ENCODE measurements at places on chromosomes 16 and 17.

DNA sequence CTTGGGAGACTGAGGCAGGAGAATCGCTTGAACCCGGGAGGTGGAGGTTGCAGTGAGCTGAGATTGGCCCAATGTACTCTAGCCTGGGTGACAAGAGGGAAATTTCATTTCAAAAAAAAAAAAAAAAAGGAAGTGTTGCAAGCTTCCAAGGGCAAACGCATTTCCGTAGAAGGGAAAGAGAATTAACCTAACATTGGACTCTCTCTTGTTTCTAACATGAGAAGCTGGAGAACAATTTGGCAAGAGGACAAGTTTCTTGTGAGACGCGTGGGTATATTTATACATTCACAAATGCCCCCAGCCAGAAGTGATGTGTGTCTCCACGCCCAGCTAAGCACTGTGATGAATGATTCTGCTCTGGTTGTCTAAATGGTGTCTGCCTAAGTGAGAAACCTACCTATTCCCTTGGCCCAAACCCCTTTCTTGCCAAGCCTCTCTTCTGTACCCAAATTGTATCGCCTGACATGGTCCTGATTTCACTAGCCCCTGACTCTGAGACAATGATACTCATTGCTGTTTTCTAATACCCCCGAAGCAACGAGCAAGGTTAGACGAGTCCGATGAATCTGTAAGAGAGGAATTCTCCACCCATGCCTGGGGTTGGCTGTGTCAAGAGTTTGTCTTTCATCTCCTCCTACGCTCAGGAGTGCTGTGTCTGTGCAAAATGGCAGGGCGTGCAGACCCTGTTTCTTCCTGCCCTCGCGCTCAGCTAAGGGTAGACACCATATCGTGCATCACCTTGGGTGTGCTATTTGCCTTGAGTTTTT lies 14.2 kb upstream of the ST6GALNAC2 start:
- DNase-seq: no peak

DNA sequence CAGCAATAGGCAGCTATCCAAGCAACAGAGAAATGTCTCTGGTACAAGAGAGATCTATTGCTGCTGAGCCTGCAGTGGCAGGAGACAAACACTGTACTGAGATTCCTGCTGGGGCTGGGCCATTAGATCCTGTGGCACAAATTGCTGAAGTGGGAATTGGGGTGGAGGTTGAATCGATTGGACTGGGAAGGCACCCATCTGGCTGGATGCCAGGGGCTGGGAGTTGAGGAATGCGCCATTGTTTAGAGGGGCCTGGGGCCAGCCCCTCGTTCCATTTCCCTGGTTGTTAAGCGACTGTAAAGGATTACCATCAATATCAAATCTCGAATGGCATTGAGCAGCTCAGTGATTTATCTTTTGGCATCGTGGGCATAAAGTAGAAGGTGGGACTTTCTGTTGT lies 54.1 kb upstream of the ARL4D start:
- DNase-seq: no peak

DNA sequence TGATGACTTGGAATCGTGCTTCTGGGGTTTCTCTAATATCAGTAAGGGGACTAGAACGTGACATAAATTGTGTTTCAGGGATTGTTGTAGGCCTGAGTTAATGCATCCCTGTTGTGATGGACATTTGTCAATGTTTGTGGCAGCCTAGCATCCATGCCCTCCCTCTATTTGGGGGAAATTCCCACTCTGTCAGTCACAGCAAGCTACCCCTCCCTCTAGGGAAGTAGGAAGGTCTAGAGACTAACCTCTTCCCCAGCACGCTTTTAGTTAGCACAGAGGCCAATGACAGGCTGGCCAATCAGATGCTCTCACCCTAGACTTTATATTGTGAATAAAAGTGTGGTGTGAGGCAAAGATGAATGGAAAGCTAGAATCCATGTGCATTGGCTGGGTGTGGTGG lies 32.4 kb upstream of the NF1 start:
- no peak for DNase-seq

- DNase-seq: no peak
Measured at GRCh38 chr17:76261421-76262215, 3.5 kb upstream of the UBALD2 start.

- no peak for DNase-seq
Measured at GRCh38 chr16:80743772-80744171, 60.6 kb downstream of the CDYL2 start.

GRCh38 chr16:84166796-84167695 lies 19.8 kb downstream of the TAF1C start:
- DNase-seq: no peak

GRCh38 chr17:40363111-40363827 lies 1.3 kb downstream of the GJD3 start:
- DNase-seq: peak; percentile 62

GRCh38 chr16:19717314-19717713 lies 713 bp downstream of the KNOP1 start:
- no peak for DNase-seq

- no peak for DNase-seq
Measured at GRCh38 chr16:24953306-24953705, 61.9 kb downstream of the ARHGAP17 start.

- no peak for DNase-seq
Measured at GRCh38 chr17:35293151-35293847, 50.4 kb downstream of the SLFN5 start.

DNA sequence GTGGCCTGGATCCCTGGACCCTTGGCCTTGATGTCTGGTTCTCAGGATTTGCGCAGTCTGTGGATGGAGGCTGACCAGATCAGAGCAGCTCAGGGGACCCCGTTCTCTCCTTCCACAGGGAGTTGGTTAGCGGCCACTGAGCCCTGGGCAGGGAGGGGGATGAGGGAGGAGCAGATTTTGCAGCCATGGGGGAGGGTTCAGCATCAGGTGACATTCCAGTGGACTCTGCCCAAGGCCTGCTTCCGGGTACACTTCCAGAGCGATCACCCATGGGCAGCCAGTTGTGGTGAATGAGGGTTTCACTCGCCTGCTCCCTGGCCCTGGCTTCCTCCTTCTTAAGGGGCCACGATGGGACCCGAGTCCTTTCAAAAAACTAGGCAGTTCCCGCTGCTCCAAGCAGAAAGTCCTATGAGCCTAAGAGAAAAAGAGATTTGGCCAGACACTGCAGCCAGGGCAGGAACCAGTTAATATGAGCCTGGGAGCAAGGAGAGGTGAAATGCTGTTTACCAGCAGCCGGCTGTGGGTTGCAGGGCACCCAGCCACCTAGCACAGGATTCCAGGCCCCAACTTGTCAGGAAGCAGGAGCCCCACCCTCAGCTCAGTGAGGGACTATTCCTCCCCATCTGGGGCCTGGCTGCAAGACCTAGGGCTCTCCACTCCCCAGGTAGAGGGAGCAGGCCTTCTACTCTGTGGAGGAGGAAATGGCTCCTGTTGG lies 4.7 kb upstream of the GPRC5C start:
- DNase-seq: no peak

Data from GM19239 (cell line).